Stimulated activated naive B cell treated with anti-CD40 and anti-IgM and Interleukin-4, amounts not matched to agents 10 μg/mL and 1 μg/mL and 100 μg/mL, for 72 hours (primary cell): ENCODE measurements at places on chromosomes 2 and 18.

DNA sequence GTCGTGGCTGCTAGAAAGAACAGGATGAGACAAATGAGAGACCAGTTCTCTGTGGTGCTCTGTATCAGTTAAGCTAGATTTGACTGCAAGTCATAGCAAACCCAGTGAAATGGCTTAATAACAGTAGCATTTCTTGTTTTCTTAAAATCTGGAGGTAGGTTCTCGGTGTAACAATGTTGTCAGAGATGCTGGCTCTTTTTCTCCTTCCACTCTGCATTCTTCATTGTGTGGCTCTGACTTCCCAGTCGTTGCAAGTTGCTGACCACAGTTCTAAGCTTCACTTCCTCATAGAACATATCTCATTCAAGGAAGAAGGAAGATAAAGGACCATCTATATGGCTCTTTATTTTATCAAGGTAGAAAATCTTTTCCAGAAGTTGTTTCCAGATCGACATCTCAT lies 7.9 kb upstream of the CKAP2L start:
- no peak for DNase-seq

DNA sequence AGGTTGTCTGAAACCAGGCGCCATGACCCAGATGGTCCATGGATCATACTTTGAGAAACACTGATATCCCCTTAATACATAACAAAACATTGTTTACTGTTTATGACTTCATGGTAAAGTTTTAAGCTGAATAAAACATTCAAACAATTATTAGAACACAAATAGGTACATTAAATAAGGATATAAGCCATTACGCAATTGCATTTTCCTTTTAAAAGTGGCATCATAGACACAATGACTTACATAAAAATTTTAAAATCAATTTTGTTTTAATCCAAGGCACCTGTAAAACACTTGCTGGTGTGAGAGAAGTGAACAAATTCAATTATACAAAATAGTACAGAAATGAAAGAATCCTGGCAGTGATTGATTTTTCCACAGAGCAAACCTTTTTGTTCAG lies 10.2 kb upstream of the CPLX4 start:
- no peak for DNase-seq

DNA sequence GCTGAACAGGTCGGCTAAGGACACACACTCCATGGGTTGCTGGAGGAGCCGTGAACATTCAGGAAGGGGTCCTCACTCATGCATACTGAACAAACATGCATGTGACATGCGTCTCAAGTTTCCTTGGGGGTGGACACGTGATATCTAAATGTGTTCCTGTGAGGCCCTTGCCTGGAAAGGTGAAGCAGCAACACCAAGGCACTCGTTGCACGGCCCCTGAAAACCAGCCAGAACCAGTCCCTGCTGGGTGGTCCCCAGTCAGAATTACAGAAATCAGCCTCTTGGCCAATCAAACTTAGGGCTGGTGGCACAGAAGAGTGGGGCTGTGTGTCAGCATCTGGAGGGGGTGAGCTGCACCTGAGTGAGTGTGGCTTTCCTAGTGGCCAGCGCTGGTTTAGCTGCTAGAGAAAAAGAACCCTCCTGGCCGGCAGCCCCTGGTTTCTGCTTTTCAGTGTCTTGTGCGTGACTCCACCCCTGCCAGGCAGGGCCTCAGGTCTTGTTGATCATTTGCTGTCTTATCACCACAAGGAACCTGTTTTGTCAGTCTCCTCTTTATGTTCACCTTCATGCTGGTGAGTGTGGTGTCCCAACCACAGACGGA lies 3.2 kb upstream of the AQP12B start:
- DNase-seq, result no peak

DNA sequence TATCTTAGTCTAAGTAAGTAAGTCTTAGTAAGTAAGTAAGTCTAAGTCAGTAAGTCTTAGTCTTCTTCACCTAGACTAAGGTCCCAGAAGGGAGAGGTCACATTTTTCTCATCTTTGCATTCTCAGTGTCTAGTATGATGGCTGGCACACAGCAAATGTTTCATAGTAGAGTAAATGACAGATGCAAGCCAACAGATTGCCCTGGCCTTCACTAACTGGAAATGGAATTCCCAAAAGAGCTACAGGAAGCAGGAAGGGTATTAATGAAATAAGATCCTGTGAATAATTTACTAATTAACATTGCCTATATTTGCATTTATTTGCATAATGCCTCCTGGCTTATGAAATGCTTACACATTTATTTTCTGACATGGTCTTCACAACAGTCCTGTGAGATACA lies 221.6 kb downstream of the RAD51AP2 start:
- no peak for DNase-seq

DNA sequence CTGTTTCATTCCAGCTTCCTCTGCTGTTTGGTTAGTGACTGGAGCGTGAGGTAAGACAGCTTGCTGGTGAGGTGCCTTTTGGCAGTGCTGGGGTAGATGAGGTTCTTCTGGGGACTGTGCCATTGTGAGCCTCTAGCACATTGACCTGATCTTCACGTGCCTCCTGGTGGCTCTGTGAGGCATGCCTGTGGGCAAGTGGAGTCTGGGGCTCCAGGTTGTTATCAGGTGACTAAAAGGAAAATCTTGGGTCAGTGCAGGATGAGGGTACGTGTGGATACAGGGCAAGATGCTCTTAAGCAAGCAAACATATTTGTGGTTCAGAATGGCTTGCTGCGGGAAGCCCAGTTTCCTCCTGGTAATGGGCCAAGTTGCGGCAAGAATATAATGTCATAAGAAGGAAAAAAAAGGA lies 75.4 kb downstream of the FHOD3 start:
- no peak for DNase-seq

- DNase-seq, result no peak
Observed at GRCh38 chr2:157184161-157184895, 73.2 kb upstream of the GALNT5 start.

- no peak for DNase-seq
Observed at GRCh38 chr2:114496959-114497358, 54.5 kb downstream of the DPP10 start.

DNA sequence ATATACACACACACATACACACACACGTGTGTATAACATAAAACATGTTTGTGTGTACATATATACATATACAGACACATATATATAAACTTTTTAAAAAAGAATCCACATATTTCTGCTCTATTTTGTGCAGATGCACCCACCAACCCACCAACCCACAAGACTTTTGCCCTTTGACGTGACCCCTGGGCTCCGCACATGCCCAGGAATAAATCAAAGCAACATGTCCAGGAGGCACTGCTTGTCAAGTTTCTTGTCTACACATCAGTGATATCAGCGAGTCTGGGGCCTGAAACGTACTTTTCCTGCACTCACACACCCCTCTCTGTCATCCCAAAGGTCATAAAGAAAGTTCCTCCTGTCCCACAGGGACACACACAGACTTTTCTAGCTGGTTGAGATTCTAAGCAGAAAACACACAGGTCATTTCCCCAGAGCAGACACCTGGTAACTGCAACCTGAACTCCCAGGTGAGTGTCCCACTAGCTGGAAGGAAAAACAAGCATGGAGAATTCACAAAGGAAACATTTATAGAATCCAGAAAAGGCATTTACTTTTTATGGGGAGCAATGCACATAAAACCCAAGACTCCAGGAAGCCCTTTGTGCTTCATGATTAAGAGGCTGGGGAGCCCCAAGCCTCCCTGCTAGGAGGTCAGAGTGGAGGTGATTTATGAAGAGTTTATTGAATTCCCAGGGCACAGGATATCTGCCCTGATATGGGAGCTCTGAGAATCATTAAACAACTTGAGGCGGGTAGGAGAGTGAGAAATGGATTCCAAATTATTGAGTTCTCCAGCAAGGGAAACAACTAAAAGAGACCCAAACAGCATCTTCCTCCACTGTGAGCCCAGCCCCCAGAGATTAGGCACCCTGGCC lies 211.6 kb downstream of the MGAT5 start:
- DNase-seq, result no peak

DNA sequence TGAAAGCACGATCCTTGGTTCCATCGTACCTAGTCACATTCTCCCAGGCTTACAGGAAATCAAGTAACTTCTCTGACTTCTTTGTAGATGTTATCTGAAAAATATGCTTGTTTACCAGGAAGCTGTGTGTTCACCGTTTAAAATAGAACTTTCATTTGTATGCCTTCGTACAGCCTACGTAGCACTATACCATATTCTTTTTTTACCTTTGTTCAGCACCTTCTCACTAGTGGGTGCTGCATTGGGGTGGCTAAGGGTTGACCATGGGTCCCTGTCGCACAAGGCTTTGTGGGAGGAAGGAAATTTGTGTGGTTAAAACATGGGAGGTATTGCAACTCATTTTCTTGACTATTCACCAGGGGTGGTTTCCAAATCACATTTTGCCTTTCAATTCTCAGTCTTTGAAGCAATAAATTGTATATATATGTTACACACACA lies 16.6 kb downstream of the MALT1 start:
- DNase-seq, result peak; percentile 7

DNA sequence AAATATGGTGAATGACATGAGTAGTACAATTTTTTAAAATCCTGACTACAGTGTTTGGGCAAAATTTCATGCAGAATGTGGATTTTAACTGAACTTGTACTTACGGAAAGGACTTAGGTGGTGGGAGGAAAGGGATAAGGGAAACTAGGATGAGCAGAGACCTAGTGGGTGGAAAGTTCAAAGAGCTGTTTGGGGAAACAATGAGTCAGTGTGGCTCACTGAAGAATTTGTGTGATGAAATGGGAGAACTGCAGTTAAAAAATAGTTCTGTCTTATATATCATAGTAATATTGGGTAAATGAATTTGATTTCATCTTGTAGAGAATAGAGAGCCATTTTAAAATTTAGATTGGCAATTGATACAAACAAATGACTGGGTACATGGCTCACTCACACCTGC lies 220.1 kb upstream of the CTAGE1 start:
- no peak for DNase-seq

DNA sequence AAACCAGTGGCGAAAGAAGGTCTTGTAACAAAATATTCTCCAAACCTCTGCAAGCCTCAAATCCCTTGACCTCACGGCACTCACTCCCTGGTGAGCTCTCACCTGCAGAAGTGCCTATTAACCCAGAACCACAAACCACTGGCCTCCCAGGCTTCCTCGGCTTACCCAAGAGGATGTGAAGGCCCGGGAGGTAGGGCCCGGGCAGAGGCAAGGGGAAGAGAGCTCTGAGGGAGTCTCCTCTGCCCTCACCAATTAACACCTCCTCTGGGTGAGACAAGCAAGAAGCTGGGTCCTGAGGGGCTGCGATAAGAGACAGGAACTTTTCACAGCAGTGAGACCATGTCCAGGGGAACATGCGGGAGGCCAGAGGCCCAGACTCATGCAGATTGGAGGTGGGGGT lies 53.7 kb downstream of the EMX1 start:
- DNase-seq, result no peak

DNA sequence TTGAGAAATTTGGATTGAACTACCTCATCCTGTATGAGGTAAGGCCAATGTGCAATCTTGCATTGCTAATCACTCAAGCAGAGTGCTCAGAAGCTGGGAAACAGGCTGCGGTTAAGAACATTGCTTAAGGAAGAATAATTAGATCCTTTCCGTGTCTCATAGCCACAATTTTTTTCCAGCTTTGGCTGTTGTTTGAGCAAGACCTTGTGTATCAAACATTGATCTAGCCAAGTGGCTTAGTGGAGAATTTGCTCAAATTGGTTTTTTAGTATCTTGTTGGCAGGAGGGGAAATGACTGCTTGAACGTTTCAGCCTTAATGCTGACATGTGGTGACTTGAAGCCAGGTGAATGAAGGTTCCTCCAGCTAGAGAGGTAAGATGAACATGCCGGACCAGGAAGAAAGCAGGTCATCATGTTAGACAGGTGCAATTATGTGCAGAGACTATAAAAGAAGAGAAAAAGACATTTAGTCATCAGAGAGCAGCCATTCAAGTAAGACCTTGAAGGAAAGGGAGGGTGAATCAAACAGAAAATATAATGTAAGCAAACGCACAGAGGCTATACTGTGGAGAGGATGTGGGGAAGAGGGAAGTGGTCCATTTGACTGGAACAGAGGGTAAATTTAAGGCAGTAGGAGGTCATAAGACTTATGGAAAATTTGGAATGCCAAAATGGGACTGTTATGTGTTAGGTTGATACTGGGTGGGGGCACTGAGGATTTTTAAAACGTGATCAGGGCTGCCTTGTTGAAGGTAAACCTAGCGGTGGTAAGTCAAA lies 98.9 kb upstream of the CYP1B1 start:
- no peak for DNase-seq

GRCh38 chr18:41845563-41845962 lies 109.5 kb upstream of the PIK3C3 start:
- DNase-seq, result no peak

DNA sequence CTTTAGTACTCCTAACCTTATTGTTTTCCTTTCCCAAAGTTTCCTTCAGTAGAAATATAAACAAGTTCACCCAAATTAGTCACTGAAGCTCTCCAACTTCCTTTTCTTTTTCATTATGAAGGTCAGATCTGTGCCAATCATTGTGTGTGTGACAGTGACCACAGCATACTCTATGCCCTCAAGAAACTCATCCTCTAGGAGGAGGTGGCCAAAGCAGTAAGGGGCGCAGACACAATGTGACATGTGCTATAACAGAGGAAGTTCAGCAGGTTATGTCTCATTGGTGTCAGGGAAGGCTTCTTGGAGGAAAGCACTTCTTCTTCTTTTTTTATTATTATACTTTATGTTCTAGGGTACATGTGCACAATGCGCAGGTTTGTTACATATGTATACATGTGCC lies 60.0 kb upstream of the PSME4 start:
- no peak for DNase-seq

- no peak for DNase-seq
Observed at GRCh38 chr2:234134496-234134895, 84.0 kb downstream of the SPP2 start.

DNA sequence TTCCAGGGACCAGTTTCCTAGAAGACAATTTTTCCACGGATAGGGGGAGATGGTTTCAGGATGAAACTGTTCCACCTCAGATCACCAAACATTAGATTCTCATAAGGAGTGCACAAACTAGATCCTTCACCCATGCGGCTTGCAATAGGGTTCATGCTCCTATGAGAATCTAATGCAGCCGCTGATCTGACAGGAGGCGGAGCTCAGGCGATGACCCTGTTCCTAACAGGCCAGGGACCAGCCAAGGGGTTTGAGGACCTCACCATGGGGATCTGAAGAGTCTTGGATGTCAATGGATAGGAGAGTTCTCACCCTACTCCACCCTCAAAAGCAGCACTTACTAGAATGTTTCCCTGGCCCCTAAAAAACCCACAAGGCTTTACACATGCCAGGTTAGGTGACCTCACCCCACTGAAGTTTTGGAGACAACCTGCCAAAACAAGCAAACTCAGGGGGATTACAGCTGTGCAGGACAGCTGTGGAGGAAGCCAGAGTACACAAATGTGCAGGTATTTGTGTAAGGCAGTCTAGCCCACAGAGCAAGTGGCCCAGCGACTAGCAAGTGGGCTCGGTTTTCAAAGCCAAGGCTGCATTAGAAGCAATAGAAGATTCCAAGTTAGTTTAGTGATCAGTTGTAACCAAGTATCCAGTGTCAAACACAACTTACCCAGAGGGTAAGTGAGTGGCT lies 3.9 kb downstream of the EVA1A start:
- no peak for DNase-seq

- DNase-seq, result no peak
Observed at GRCh38 chr2:180012523-180012922, 5.4 kb upstream of the CWC22 start.

DNA sequence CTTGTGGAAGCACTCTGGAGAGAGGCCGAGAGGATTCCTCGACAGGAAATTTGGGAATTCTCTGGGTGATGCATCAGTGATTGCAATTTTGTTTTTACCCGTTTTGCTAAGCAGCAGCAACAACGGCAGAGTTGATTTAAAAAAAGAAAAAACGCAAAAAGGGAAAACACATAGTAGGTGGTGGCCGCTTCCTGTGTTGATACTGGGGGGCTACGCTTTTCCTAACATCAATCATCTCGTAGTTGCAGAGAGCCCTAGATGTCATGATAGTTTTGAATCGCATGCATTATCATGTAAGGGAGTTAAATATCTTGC lies 271 bp upstream of the RBM43 start:
- DNase-seq, result no peak

GRCh38 chr18:55317324-55317723 lies 270.7 kb downstream of the TCF4 start:
- DNase-seq, result no peak
